ENCODE measurements at places on chromosomes 3 and 15.

- no peak for DNase-seq
Measured at GRCh38 chr3:151925876-151926275, 52.4 kb downstream of the SUCNR1 start.

DNA sequence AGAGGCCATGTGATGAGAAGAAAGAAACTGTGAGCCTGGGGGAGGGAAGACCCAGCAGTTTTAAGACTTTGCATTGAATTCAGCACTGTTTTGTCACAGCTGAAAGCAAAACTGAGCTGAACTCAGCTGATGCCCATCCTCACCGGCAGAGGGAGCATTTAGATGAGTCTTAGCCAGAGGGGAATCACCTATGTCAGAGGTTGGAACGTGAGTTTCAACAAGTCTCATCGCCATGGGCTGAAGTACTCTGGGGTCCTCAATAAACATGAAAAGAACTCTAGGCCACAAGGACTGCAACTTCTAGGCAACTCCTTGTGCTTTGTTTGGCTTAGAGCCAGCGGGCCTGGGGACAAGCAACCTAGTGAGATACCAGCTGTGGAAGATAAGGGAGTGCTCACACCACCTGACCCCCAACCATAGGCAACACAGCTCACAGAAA lies 324.5 kb downstream of the TBL1XR1 start:
- peak; percentile 34 for DNase-seq

DNA sequence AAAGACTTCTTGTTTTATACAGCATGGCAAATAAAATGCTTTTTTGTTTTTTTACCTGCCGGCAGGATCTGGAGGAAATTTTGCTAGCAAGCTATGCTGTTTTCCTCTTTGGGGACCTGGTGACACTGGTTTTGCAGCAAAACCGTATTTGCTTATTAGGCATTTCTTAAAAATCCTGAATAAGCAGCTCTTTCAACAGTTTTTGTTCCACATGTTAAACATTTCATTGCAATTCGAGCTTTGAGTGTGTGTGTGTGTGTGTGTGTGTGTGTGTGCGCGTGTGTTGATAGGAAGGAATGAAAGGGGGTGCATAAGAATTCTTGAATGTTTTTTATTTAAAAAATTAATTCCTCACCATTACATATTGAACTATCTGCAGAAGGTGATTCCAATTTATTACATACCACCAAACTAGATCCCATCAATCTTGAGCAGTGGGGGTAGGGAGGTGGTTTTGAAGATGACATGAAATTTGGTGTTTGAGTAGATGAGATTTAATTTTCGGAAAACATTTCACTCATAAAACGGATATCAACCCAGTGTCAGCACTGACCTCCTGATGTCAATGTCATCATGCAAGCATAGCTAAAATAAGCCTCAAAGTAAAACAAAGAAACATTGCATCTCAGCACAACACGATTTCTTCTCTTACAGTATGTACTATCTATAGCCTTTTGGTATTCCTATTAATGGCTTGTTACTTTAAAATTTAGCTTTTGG lies 17.3 kb downstream of the ZBTB38 start:
- no peak for DNase-seq

GRCh38 chr15:101288905-101289513 lies 6.0 kb downstream of the SNRPA1 start:
- peak; percentile 24 for DNase-seq

GRCh38 chr3:128497305-128498126 lies 4.5 kb upstream of the GATA2 start:
- peak; percentile 17 for DNase-seq

GRCh38 chr3:141389703-141390102 lies 21.4 kb downstream of the ZBTB38 start:
- no peak for DNase-seq

DNA sequence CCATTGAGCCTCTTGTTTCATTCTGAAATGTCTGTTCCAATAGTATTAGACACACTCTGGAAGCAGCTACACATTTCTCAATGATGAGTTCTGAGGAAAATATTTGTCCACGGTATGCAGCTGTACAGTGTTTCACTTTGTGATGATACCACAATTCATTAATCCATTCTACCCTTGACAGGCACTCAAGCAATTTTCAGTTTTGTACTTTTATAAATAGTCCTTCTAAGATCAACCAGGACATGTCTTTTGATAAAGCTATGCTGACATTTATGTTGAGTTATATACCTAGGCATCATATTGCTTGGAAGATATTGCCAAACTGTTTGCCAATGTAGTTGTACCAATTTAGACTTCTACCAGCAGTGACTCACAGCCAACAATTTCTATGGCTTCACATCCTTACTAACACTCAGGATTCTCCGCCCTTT lies 165.1 kb upstream of the COL8A1 start:
- no peak for DNase-seq

GRCh38 chr3:169694117-169694516 lies 30.6 kb upstream of the MECOM start:
- DNase-seq: no peak

DNA sequence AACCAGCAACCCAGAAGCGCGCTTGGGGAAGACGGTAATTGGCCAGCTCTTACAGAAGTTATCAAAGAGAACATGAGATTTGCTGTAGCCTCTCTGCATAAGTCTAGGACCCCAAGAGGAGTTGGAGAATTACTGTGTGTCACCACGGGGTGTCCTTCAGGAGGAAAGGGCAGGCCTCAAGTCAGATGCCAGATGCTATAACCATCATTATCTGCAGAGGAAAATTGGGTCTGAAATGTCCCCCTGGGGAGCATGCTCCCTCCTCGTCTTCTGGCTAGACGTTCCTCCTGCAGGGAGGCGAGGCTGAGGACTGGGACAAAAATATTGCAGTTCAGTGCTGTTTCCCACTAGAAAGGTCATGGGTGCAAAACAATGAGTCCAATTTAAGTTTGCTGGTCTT lies 380.5 kb upstream of the CFAP20DC start:
- no peak for DNase-seq

GRCh38 chr3:63061449-63061848 lies 186.2 kb upstream of the CADPS start:
- DNase-seq: no peak

DNA sequence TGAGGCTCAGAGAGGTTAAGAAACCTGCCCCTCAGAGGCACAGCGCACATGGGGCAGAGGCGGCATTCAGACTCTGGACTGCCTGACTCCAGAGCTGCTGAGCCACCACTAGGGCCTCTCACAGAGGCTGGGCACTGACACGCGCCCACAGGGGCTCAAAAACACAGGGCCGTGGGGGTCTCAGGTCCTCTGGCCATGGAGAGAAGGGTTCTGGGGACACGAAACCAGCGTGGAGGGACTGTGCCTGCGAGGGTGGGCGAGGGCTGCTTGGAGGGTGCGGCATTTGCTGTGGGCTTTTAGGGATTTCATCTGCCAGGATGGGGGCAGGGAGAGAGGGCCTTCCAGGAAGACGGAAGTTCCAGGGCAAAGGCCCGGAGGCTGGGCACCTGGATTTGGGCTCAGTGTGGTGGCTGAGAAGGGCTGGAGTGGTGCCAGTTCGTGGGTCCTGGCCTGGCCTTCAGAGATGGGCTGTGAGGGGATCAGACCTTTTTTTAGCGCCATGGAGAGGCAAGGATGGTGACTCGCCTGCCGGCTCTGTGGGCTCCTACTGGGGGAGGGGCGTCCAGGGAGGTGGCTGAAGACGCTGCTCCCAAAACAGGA lies 69.6 kb downstream of the EFCAB12 start:
- DNase-seq: no peak

- DNase-seq: no peak
Measured at GRCh38 chr15:69093614-69094013, 66.8 kb upstream of the GLCE start.
